ENCODE measurements at places on chromosomes 5 and 9. TPM values are rescaled to one million over a fixed set of nuclear protein-coding genes. Genes with fewer than 3 reads are reported as not detected.

- DNase-seq: no peak
- H3K36me3 ChIP-seq: no peaks in the 10 kb centered on the region
- no peak overlapping the region for H3K27ac ChIP-seq
- H3K4me1 ChIP-seq: no peaks in the 10 kb centered on the region
Measured at GRCh38 chr9:75599126-75599525, 291.3 kb upstream of the PCSK5 start.

DNA sequence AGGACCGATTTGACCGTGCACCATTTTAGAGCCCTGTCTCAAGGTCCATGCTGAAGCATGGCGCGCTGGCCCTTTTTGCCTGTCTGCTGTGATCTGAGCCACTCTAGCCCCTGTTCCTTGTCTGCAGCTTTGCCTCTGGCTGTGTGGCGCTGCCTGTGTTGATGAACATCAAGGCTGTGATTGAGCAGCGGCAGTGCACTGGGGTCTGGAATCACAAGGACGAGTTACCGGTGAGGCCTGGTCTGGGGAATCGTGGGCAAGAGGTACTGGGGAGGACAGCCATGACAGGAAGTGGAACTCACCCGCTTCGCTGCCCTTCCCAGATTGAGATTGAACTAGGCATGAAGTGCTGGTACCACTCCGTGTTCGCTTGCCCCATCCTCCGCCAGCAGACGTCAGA, 6.3 kb downstream of the NHP2 start:
- H3K4me1 ChIP-seq: peaks cover 59% of the 10 kb centered on the region
- no peak for DNase-seq
- no peaks in the 10 kb centered on the region for H3K27me3 ChIP-seq
- no peak overlapping the region for H3K27ac ChIP-seq
- no peak overlapping the region for H3K4me3 ChIP-seq
- peaks cover 68% of the 10 kb centered on the region for H3K36me3 ChIP-seq

GRCh38 chr9:37405350-37405749, 17.1 kb upstream of the GRHPR start:
- no peaks in the 10 kb centered on the region for H3K36me3 ChIP-seq
- no peak overlapping the region for H3K27ac ChIP-seq
- no peak overlapping the region for H3K4me3 ChIP-seq
- no peak for DNase-seq
- H3K4me1 ChIP-seq: no peaks in the 10 kb centered on the region
- H3K27me3 ChIP-seq: peaks cover 6% of the 10 kb centered on the region

GRCh38 chr9:120645760-120646159, 65.8 kb upstream of the CDK5RAP2 start:
- H3K27me3 ChIP-seq: no peaks in the 10 kb centered on the region
- no peak overlapping the region for H3K4me3 ChIP-seq
- DNase-seq: no peak
- peaks cover 3% of the 10 kb centered on the region for H3K36me3 ChIP-seq

GRCh38 chr5:40268088-40268487, 411.6 kb upstream of the PTGER4 start:
- no peak overlapping the region for H3K4me3 ChIP-seq
- peaks cover 10% of the 10 kb centered on the region for H3K36me3 ChIP-seq
- peaks cover 23% of the 10 kb centered on the region for H3K4me1 ChIP-seq
- no peaks in the 10 kb centered on the region for H3K27me3 ChIP-seq
- DNase-seq: no peak
- H3K27ac ChIP-seq: no peak overlapping the region

KIF4B gene
- 0.05 TPM for total RNA-seq

SPATA6L gene
- total RNA-seq: not detected

ADAMTS19 gene
- not detected for total RNA-seq

NIM1K gene
- total RNA-seq: 0.67 TPM

INSL6 gene
- total RNA-seq: not detected

DNA sequence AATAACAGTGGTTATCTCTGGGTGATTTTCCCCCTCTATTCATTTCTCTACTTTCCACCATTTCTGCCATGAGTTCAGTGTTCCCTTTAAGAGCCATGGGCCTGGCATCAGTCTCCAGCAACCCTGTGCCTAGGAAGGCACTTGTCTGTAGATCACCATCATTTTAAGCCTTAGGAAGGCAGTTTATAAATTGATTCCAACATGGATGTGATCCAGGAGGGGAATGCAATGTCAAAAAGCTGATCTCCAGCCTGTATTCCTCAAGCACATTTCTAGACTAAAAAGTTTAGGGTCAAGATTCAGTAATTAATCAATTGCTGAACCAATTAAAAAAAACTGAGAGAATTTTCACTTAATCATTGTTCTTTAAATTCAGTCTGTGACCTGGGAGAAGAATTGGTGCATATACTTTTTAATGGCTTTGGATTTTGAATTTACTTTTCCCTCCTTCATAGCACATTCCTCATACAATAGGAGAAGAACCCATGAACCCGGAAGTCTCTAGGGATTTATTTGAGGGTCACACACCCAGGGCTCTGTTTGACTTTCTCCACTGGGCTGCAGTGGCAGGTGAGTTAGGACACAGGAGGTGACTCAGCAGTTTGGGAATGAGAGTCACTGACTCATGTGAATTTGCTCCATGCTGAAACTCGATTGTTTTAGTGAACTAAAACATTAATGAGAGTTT, 6.1 kb upstream of the ERMP1 start:
- no peak for DNase-seq
- no peaks in the 10 kb centered on the region for H3K27me3 ChIP-seq
- H3K4me3 ChIP-seq: no peak overlapping the region
- H3K36me3 ChIP-seq: peaks cover 13% of the 10 kb centered on the region

SPATA31C1 gene
- not detected for total RNA-seq

TICAM2 gene
- total RNA-seq: 1.1 TPM

GRCh38 chr9:112520656-112521055, 34.0 kb downstream of the KIAA1958 start:
- H3K36me3 ChIP-seq: no peaks in the 10 kb centered on the region
- no peak for DNase-seq
- no peak overlapping the region for H3K4me3 ChIP-seq
- no peak overlapping the region for H3K27ac ChIP-seq
- no peaks in the 10 kb centered on the region for H3K4me1 ChIP-seq

- H3K4me1 ChIP-seq: no peaks in the 10 kb centered on the region
- no peak for DNase-seq
- no peak overlapping the region for H3K4me3 ChIP-seq
- no peaks in the 10 kb centered on the region for H3K36me3 ChIP-seq
Measured at GRCh38 chr5:129474544-129474943, 14.4 kb downstream of the ADAMTS19 start.

- H3K4me1 ChIP-seq: no peaks in the 10 kb centered on the region
- no peaks in the 10 kb centered on the region for H3K36me3 ChIP-seq
- no peaks in the 10 kb centered on the region for H3K27me3 ChIP-seq
- DNase-seq: no peak
Measured at GRCh38 chr9:108709997-108710396, 145.8 kb downstream of the ACTL7B start.

- H3K4me1 ChIP-seq: no peaks in the 10 kb centered on the region
- no peak for DNase-seq
- peaks cover 6% of the 10 kb centered on the region for H3K27me3 ChIP-seq
- no peak overlapping the region for H3K4me3 ChIP-seq
- H3K36me3 ChIP-seq: no peaks in the 10 kb centered on the region
- H3K27ac ChIP-seq: no peak overlapping the region
Measured at GRCh38 chr9:87605676-87606075, 108.0 kb downstream of the DAPK1 start.

GRCh38 chr9:116482740-116483139, 204.4 kb upstream of the TRIM32 start:
- no peaks in the 10 kb centered on the region for H3K27me3 ChIP-seq
- H3K36me3 ChIP-seq: no peaks in the 10 kb centered on the region
- no peak overlapping the region for H3K4me3 ChIP-seq
- H3K4me1 ChIP-seq: no peaks in the 10 kb centered on the region

DNA sequence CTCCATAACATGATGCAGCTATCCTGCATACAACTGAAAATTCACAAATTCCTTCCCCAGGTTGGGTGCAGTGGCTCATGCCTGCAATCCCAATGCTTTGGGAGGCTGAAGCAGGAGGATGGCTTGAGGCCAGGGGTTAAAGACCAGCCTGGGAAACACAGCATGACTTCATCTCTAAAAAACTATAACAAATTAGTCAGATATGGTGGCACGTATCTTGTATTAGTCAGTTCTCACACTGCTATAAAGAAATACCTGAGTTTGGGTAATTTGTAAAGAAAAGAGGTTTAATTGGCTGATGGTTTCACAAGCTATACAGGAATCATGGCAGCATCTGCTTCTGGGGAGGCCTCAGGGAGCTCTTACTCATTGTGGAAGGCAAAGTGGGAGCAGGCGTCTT, 56.4 kb upstream of the DAPK1 start:
- peaks cover 2% of the 10 kb centered on the region for H3K27me3 ChIP-seq
- H3K36me3 ChIP-seq: no peaks in the 10 kb centered on the region
- H3K4me3 ChIP-seq: no peak overlapping the region
- no peak overlapping the region for H3K27ac ChIP-seq

F2RL2 gene
- not detected for total RNA-seq

HEMGN gene
- 0.24 TPM for total RNA-seq

DNA sequence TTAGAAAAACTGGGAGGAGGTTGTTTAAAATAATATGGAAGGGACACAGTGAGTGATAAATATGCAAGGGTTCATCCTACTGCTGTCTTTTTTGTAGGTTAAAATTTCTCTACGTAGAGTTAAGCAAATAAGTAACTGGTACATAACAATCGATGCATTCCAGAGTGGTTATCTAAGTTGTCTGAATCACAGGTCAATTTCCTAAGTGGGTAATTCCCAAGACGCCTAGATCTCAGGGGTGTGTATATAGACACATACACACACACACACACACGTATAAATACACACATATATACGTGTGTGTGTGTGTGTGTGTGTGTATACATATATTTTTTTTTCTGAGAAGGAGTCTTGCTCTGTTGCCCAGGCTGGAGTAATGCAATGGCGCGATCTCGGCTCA, 22.3 kb downstream of the CAAP1 start:
- H3K27ac ChIP-seq: no peak overlapping the region
- no peaks in the 10 kb centered on the region for H3K27me3 ChIP-seq
- H3K4me1 ChIP-seq: no peaks in the 10 kb centered on the region
- peaks cover 12% of the 10 kb centered on the region for H3K36me3 ChIP-seq

DNA sequence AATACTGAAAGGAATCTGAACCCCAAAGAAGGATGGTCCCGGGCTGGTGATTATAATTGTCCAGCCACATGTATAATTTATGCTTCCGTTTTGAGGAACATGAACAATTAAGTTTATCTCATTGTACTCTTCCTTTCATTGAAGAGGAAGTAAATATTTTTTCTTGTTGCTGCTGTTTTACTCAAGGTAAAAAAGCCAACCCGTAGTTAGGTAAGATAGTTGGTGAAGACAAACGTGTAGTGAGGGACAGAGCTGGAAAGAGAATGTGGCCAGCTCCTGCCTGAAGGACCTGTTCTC, 5.1 kb downstream of the RCL1 start:
- H3K4me1 ChIP-seq: peaks cover 50% of the 10 kb centered on the region
- no peak for DNase-seq
- H3K4me3 ChIP-seq: no peak overlapping the region
- no peak overlapping the region for H3K27ac ChIP-seq
- H3K36me3 ChIP-seq: peaks cover 14% of the 10 kb centered on the region
- no peaks in the 10 kb centered on the region for H3K27me3 ChIP-seq

DNA sequence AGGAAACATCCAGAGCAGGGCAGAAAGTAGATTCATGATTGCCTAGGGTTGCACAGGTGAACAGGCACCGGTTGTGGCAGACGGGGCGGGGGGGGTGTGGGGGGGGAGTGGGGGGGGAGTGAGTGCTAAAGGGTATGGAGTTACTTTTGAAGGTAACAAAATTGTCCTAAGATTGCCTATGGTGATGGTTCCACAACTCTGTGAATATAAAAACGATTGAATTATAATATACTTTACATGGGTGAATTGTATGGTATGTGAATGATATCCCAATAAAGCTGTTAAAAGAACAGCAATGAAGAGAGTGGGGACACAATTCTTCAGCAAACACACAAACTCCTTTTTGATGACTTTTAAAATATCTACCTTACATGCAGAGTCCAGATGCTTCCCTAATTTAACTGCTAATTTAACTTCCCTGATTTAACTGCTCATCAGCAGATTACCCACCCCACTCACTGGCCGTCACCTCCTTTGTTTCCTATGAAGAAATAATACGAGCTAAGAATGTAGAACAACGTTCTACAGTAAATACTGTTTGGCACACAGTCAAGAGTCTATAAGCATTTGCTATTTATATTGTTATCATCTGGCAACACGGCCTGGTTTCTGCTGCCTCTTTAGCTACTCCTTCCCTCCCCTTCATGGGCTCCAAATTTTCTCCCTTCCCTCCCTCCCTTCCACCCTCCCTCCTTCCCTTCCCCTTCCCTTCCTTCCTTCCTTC, 83.5 kb downstream of the PTCH1 start:
- H3K4me3 ChIP-seq: no peak overlapping the region
- no peak overlapping the region for H3K27ac ChIP-seq
- H3K36me3 ChIP-seq: no peaks in the 10 kb centered on the region
- H3K4me1 ChIP-seq: no peaks in the 10 kb centered on the region
- peaks cover 15% of the 10 kb centered on the region for H3K27me3 ChIP-seq
- DNase-seq: no peak

DNA sequence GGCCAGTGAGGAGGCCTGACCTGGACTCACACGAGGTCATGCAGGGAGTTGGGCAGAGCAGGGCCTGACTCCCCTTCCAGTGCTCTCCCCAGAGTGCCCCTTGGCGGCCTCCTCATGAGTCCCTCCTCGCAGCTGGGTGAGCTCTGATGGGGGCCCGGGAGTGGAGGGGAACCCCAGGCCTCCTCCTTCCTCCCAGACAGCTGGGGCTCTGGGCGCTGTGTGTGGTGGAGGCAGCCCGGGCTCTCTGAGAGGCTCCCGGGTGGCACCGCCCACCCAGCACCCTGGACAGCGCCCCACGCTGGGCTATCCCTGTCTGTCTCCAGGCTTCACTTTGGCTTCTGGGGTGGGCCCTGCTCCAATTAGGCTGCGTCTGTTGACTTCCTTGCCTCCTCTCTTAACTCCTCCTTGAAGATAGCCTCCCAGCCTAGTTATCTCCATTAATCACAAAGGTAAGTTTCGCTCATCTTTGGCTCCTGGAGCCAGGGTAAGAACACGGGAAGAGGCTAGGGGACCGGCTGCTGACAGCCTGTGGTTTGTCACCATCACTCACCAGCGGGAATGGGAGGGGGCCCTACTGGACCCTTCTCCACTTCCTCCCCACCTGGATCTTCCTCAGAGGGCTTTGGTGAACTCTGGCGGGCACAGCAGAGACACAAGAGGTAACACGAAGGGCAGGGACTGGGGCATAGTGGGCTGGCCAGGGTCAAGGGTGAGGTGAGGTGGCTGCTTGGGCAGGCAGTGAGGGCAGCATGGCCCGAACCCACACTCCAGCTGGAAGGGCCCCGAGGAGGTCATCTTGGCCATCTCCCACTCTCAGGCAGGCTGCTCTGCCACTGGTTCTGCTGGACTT, 13.1 kb downstream of the PSD2 start:
- H3K4me1 ChIP-seq: no peaks in the 10 kb centered on the region
- no peak overlapping the region for H3K27ac ChIP-seq
- peak; percentile 15 for DNase-seq
- no peak overlapping the region for H3K4me3 ChIP-seq

PCDHB14 gene
- not detected for total RNA-seq
